NCI-H1105 treated with DMSO at 0.1 percent for 48 hours (cell line): ENCODE measurements at places on chromosomes 3 and 15.

- no peak for DNase-seq
Measured at GRCh38 chr3:142958707-142959106, 4.8 kb downstream of the PAQR9 start.

DNA sequence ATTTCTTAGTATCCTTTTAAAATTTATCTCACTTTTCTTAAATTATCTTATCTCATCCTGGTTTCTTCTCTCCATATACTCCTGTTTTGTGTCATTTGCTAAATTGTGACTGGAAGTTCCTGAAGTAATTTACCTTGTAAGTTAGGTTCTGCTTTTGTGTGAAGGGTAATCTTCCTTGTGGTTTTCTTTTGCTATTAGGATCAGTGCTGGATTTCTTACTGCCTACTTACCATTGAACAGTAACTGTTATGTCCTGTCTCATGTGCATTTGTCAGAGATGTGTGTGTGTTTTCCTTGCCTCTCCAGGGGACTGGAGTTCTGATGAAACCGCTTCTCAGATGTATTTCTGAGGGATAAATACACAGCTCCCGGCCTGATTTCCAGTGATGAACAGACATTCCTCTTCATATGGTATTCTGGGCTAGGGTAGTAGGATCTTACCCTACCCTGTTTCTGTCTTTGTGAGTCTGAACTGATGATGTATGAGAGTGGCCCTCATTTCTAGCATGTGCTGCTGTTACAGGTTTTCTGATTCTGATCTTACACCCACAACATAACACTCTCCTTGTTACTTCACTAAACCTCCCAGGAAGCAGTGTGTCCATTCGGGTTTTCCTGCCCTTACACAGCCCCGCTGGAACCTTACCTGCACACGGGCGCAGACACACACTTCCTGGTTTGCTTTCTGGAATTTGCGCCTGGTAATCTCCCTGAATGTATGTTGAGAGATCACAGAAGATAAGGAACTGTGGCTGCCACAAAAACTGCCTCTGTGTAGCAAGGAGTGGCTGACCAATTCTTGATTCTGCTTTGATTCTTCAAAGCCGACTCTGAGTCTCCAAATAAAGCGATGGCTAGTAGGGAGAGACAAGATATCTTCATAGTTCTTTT, 14.7 kb downstream of the PAK2 start:
- no peak for DNase-seq

- no peak for DNase-seq
Measured at GRCh38 chr3:126344380-126345041, 12.7 kb downstream of the KLF15 start.

DNA sequence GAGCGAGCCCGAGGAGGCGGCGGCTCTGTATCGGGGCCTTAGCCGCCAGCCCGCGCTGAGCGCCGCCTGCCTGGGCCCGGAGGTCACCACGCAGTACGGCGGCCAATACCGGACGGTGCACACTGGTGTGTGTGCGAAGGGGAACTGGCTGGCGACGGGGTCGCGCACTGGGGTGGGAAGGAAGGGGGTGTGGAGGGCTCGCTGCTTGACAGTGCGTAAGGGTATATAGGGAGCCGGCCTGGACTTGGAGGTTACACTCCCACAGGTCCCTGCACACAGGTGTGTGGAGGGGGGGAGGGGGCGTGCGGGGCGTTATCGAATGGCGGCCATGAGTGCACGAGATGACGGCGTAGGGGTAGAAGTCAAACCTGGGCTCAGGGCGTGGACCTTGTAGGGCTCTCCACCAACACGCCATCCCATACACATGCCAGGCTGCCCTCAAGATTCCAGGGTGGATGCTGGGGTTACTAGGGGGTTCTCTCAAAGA, 389 bp downstream of the APEH start:
- no peak for DNase-seq

GRCh38 chr3:126557415-126557745, 1.4 kb downstream of the C3orf22 start:
- DNase-seq: no peak

- no peak for DNase-seq
Measured at GRCh38 chr3:13841141-13841540, 38.7 kb downstream of the WNT7A start.

DNA sequence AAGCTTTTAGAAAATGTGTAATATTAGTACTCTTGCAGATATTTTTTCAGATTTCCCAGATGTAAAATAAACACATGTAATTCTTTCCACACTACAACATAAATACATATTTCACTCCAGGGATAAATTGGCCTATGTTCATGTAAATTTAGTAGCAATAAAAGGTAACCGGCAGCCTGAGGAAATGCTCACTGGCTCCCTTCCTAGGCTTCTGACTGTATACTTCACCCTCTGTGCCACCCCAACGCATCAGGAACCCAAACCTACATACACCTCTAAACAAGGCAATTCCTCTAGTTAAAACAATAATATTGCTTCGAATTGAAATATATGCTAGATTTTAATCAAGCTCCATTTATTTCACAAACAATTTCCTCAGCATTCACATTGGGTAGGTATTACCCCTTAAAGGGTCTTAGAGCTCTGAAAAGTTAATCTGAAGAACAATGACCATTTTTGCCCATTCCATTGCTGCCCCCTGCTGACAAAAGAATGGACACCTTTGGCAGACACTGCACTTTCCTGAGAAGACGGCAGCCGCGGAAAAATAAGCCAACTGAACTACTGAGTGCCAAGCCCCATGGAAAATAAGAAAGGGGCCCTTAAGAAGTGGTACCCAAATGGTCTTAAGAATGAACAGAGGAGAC, 212.5 kb downstream of the OSBPL10 start:
- peak; percentile 31 for DNase-seq

GRCh38 chr3:16205156-16205870, 30.8 kb downstream of the GALNT15 start:
- DNase-seq: no peak

DNA sequence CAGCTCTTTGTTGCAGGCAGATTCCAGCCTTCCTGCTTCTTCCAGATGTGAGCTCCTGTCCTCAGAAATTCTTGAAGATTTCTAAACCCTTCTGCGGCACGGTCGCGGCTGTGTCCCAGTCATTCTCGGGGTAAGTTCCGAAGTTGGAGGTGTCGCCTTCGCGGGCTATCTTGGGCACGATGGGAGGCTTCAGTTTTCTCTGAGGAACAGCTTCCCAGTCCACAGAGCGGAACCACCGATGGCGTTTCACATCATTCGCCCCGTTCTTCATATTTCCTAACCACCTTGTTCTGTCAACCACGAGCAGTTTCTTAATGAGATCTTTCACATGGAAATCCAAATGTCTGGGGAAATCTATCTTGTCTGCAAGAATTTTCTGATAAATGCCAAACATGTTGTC, 24.7 kb upstream of the CERS3 start:
- DNase-seq: no peak

GRCh38 chr3:114362815-114363214, 69.0 kb downstream of the TIGIT start:
- peak; percentile 45 for DNase-seq

GRCh38 chr15:44312108-44312507, 23.6 kb downstream of the GOLM2 start:
- DNase-seq: no peak

GRCh38 chr15:47870956-47871625, 153.8 kb downstream of the SEMA6D start:
- DNase-seq: peak; percentile 3

DNA sequence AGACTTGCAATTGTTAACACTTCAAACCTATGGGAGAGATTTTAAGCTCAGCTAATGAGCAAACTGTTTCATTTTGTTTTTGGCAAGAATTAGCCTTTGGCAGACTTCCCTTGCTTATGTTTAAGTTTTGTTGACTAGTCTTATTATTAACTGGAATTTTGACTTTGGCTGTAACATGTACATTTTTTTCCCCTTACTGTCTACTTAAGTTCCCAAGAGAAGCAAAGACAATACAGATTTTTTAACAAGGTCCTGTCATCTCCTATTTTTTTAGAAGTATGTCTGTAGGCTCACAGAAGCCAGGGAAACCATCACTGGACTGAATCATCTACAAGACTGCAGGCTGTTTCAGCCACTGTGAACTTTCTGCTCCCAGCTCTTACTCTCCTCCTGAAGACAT, 74.3 kb downstream of the DGKG start:
- no peak for DNase-seq

- no peak for DNase-seq
Measured at GRCh38 chr3:187377842-187378241, 9.7 kb downstream of the RTP4 start.

GRCh38 chr15:90465930-90466567, 63.7 kb upstream of the CRTC3 start:
- no peak for DNase-seq

DNA sequence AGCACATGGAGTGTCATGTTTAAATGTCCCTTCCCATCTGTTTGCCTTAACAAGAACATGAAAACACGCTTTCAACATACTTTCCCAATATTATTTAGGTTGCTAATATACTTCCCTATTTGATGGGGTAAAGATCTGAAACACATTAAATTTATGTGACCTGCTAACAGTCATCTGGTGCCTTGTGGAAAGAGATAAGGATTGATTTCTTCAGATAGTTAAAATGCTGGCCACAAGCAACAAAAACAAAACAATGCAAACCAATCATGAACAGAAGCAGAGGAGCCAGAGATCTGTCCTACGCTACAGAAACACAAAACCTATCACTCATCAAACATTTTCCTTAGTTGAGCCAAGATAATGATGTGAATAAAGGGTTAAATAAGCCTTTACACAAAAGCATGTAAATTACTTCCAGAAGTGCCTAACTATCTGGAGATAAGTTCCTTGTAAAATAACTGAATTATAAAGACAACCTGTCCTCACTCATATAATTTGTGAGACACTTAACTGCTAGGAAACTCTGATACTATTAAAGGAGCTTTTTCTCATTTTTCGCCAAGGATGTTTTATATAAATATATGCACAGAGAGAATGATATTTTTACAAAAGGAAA, 109.9 kb downstream of the NSUN3 start:
- no peak for DNase-seq

- no peak for DNase-seq
Measured at GRCh38 chr15:80852676-80853075, 73.5 kb downstream of the CEMIP start.

DNA sequence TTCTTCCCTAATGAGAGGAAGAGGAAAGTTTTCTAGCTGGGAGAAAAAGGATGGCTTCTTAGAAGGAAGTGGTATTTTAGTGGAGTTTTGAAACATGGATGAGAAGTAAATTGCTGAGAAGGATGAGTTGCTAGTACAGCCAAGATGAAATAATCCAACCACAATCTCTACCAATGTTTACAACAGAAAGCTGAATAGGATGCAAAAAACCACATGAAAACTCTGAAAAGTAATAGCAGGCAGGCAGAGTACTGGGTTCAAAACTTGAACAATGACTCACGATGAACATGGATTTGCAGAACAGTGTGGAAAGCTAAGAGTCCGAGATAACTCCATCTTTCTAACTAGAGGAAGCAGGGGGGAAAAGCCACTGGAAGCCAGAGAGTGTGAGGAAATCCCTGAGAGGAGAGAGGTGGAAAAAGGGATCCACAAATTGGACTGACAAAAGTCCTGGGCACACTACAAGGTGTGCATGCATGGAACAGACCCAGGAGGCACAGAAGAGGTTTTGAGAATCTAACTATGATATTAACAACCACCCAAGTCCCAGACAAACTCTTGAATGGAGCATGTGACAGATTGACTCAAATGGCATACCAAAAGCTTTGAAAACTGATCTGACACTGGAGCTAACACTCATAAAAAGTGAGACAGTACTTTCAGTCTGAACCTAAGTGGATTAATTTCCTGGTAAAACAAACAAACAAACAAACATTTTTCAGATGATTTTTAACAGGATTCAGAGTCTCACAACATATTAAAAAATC, 76.7 kb downstream of the ST6GAL1 start:
- no peak for DNase-seq

DNA sequence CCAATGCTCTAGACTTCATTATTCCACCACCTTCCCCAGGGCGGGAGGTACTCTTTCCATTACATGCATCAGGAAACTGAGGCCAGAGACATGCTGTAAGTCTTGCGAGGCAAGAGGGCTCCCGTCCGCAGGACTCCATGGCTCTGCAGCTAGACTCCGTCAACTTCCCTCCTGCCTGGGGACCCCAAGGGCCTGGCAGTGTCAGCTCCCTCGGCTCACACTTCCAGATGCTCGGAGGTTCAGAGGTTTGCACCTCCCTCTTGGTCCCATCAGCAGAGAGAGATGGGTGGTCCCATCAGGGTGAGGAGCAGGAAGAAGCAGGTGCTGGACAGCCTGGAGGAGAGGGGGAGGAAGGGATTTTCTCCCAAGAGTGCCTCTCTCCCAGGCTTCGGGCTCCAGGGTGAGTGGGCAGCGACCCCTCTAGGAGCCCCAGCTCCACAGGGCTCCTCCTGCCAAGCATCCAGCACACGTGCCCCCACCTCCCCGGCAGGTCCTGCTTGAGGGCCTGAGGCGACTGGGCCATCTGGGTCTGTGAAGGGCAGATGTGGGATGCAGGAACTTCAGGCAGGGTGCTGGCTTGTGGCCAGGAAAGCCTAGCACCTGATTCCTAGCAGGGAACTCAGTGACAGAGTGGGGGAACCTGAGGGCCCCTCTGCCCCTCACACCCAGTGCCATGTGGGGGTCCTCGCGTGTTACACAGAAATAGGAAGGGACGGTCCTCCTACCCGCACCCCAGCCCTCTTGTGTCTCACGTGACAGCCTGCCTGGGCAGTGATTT, 9.3 kb downstream of the PAK6 start:
- no peak for DNase-seq

- DNase-seq: no peak
Measured at GRCh38 chr3:154015307-154015706, 105.9 kb upstream of the ARHGEF26 start.

GRCh38 chr15:71455107-71455506, 339.8 kb downstream of the THSD4 start:
- DNase-seq: peak; percentile 63

GRCh38 chr15:60021589-60022378, 17.7 kb downstream of the FOXB1 start:
- no peak for DNase-seq

GRCh38 chr3:132083583-132084279, 48.9 kb upstream of the CPNE4 start:
- DNase-seq: no peak

- no peak for DNase-seq
Measured at GRCh38 chr15:40084650-40085049, 24.0 kb downstream of the BMF start.

- DNase-seq: peak; percentile 38
Measured at GRCh38 chr15:91049378-91050127, 27.2 kb upstream of the VPS33B start.

- no peak for DNase-seq
Measured at GRCh38 chr3:124787476-124788195, 57.4 kb downstream of the UMPS start.

DNA sequence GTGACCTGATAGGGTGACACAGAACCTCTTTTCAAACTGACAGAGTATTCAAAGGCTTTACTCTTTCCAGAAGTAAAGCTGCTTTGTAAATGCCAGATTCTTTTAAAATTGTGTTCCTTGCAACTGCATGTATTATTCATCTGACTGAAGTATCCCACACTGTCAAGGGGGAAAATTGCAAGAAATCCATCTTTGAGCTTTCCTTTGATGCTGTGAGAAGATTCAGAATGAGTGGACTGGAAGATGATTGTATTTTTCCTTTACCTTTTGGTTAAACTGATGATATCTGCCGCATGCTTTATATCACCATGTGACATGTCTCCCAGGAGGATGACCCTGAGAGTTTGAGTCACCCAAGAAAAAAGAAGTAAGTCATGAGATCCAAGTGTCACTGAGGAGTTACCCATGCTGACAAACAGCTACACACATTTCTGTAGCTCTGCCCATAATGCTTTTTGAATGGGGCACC, 250.8 kb upstream of the CBLB start:
- DNase-seq: no peak

GRCh38 chr3:152834191-152834775, 648 bp upstream of the P2RY1 start:
- peak; percentile 98 for DNase-seq
